ENCODE measurements at places on chromosomes 12 and 14.
A peak's percentile ranks its signal among the peaks of the same experiment; 100 is the strongest.

DNA sequence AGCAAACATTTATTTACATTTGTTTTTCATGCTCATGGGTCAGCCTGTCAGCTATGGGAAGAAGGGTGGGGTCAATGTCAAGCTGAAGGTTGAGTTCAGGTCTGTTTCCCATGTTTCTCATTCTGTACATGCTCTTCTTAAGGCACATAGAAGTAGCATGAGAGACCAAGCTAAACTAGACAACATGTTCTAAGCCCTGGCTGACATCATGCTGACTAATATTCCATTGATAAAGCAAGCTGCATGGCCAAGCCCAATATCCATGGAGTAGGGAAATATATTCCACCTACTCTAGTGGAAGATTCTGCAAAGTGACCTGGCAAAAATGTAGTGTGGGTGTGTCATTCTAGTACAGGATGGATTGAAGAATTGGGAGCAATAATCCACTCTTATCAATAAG, 44.1 kb downstream of the PLXNC1 start:
- no peak for DNase-seq

- DNase-seq, result no peak
These were observed 118.7 kb downstream of the ACSS3 start for GRCh38 chr12:81196595-81196994.

GRCh38 chr14:88245321-88245720, 77.7 kb downstream of the KCNK10 start:
- no peak for DNase-seq

DNA sequence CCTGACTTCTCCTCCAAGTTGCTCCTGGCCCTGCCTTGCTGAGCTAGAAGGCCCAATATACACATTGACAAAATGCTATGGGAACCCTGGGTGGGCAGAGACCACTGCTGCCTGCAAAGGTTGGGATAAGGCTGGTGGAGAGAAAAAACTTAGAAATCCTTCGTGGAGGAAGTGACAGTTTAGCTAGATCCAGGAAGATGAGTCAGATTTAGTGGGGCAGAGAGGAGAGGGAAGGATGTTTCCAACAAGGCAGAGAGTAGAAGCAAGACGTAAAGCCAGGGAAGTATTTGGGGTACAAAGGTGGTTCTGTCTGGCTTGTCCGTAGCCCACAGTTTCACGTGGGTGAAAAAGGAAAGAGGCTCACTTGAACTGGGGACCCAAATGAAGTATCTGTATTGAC, 69.0 kb upstream of the CLMN start:
- DNase-seq, result no peak

DNA sequence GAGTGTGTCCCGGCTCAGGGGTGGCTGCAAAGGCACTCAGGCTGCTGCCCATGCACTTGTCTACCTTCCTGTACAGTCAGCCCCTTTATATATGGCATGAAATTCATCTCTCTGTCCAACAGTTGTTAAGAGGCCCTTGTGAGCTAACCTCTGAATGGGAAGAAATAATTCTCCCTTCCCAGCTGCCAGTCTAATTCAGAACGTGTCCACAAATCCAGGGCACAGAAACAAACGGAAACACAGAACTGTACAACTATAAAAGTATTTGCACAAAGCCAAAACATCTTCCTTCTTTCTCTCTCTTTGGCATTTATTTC, 849 bp downstream of the KRT5 start:
- no peak for DNase-seq

- peak; percentile 51 for DNase-seq
These were observed 9.8 kb upstream of the CLECL1 start for GRCh38 chr12:9742661-9743060.

DNA sequence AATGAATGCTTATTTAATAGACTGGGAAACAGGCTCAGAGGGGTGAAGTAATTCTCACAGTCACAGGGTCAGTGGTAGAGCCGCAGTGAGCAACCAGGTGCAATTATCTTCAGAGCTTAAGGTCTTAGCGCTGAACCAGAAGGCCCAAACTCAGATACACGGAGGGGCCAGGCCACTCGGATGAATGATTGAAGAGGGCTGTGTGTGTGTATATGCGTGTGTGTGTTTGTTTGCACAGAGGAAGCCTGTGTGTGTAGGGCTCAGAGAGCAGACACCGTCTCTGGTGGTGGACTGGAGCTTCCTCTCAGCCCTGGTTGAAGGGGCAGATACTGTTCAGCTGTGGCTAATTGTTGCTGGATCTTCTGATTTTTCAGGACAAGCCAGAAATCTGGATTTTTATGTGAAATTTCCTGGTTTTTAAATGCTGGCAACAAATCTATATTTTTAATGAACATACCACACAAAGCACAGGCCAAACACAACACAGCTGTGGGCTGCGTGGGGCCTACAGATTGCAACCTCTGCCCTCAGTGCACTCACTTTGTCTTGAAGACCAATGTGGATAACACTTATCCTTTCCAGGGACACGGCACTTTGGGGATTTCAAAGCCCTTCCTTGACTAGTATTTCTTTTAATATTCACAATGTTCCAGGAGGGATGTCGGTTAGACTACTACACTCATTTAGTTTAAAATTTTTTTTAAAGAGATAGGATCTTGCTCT, 94.5 kb upstream of the NRXN3 start:
- DNase-seq, result no peak

GRCh38 chr12:81500788-81501187, 258.4 kb downstream of the PPFIA2 start:
- DNase-seq, result no peak

GRCh38 chr12:92561543-92561899, 141.3 kb upstream of the PLEKHG7 start:
- no peak for DNase-seq

GRCh38 chr12:89390802-89391673, 38.7 kb upstream of the DUSP6 start:
- DNase-seq, result no peak

GRCh38 chr14:55609681-55610080, 29.7 kb downstream of the KTN1 start:
- no peak for DNase-seq

DNA sequence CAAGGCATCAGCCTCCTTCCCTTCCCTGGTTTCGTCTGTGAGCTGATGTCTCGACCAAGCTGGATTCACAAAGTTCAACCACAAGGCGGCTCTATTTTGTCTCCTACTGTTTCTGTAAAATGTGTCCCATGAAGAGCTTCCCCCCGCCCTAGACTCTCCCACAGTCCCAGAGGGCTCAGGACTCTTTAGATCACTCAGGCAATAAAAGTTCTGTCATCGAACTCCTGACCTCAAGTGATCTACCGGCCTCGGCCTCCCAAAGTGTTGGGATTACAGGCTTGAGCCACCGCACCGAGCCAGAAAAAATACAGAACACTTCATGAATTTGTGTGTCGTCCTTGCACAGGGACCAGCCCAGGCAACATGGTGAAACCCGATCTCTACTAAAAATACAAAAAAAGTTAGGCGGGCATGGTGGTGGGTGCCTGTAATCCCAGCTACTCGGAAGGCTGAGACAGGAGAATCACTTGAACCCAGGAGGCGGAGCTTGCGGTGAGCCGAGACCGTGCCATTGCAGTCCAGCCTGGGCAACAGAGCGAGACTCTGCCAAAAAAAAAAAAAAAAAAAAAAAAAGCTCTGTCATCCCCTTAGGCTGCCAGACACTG, 149.4 kb downstream of the BCL11B start:
- DNase-seq, result no peak

GRCh38 chr14:72706485-72706884, 187.4 kb downstream of the DPF3 start:
- no peak for DNase-seq

- DNase-seq, result no peak
These were observed at the start of gene BDKRB1 for GRCh38 chr14:96255501-96256366. Gene BDKRB1, plus strand, starts transcription at chr14:96256210. Its CDS starts 7,473 bp downstream, at chr14:96263683.

DNA sequence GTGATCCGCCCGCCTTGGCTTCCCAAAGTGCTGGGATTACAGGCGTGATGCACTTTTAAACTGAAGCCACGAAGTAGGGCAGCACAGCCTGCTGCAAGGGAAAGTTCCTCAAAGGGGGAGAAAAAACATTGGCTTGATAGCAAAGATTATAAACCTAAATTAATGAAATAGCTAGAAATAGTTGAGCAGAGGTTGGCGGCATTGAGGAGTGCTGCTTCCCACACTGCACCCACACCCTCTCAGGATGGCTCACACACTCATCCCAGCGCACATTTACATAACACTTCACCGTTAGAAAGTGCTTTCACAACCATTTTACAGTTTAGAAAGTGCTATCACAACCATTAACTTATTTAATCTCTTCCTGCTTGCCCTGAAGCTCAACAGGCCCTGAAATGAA, 44.4 kb upstream of the TCL1A start:
- DNase-seq, result no peak

GRCh38 chr12:75765170-75766059, 254.0 kb upstream of the KRR1 start:
- no peak for DNase-seq

DNA sequence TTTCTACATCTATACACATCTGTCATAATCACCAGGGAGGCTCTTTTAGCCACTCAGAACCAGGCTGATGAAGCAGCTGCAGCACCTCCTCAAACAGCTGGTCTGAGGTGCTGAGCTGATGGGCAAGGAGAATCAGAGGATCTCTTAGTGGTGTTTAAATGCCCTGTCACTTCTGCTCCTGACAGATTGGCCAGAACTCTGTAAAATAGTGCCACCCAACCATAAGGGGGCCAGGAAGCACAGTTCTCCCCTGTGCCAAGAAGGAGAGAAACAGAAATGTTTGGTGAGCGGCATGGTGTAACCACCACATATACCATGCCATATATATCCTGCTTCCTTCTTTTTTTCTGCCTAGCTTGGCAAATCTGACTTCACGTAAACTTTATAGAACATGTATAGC, 12.8 kb downstream of the SOCS2 start:
- DNase-seq, result no peak

DNA sequence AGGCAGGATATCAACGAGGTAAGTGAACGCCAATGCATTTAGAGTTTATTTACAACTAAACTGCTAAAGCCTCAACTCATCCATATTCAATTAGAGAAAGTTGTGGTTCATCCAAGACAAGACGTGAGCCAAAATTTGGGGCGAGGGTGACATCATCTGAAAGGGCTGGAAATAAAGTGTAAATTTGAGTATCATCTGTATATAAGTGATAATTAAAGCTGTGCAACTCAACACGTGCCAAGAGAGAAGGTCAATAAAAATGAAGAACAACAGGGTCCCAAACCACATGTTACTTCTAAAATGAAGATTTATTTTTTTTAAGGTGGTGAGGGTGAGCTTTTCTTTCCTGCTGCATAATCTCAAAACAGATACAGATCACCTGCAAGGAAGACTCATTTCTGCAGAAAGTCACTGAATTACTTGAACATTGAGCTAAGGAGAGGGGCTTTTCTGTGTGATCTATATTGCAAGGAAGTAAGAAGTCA, 203.6 kb downstream of the EFCAB11 start:
- DNase-seq, result no peak

- DNase-seq, result no peak
These were observed 15.8 kb downstream of the CYP46A1 start for GRCh38 chr14:99699861-99700260.

DNA sequence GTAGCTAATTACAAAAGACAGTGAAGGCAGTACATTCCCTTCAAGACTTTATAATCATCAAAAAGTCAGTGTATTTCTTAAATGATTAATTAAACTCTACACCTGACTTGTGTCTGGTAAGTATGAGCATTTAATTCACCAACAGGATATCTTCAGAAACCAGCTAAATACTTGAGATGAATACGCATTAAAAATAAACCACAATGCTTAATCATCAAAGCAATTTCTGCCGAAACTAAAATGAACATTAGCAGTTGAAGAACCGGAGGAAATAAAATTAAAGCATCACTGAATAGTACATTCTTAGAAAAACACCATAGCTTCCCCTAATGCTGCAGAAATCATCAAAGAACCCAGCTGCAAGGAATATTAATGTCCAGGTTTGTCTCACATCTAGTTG, 32.7 kb downstream of the SLC25A21 start:
- no peak for DNase-seq

GRCh38 chr12:109764123-109764522, 50.5 kb downstream of the FAM222A start:
- DNase-seq, result no peak

GRCh38 chr14:24843494-24843893, 206.5 kb downstream of the STXBP6 start:
- DNase-seq, result no peak

- DNase-seq, result no peak
These were observed 13.9 kb upstream of the DNAH10 start for GRCh38 chr12:123748161-123748560.

GRCh38 chr12:60279221-60279620, 683.4 kb downstream of the SLC16A7 start:
- DNase-seq, result no peak

- peak; percentile 88 for DNase-seq
These were observed 4.9 kb downstream of the ZNF385A start for GRCh38 chr12:54379398-54380201.

GRCh38 chr12:84696281-84696680, 216.3 kb downstream of the SLC6A15 start:
- no peak for DNase-seq

- no peak for DNase-seq
These were observed 52.2 kb upstream of the DIO3 start for GRCh38 chr14:101508948-101509729.

- DNase-seq, result no peak
These were observed 8.6 kb downstream of the TC2N start for GRCh38 chr14:91858536-91859275.

GRCh38 chr12:2687726-2688125, 107.0 kb upstream of the FKBP4 start:
- no peak for DNase-seq

DNA sequence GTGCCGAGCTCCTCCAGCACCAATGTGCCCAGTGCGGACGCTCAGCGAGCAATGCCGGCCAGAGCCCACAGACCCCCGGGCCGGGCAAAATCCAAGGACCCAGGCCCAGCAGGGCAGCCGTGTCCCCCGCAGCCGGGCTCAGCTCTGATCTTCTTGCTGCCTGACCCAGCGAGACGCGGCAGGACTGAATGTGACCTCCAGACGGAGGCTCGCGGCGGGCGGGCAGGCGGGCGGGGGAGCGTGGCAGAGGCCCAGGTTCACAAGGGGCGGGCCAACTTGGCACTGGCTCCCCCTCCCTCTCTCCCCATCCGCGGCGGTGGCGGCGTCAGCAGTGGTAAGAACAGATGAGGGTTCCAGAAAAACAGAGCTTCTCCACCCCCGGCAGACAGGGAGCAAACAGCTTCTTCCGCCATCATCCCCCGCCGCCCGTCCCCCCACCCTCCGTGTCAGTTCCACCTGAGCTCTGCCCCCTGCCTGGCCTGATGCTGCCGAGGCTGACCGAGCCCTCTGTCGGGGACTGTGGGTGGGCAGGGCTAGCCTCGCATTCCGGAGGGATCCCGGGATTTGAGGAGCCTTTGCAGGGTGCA, 94.3 kb downstream of the RFLNA start:
- DNase-seq, result peak; percentile 67

DNA sequence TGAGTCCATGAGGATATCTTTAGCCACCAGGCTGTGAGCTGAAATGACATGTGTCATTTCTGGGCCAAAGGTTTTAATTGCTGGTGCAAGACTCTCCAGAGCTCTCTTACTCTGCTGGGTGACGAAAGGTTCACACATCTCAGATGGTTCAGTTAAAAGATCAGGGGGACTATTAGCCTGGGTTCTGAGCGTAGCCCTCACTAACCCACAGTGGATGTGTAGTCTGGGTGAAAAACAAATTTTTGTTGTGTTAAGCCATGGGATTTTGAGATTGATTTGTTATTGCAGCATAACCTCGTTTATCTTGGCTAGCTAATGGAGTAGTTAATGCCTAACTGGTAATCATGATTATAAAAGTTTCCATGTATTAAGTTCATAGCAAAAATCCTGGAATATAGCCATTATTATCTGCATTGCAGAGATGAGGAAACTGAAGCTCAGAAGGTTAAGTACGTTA, 251.5 kb downstream of the RMST start:
- no peak for DNase-seq

Data from activated gamma-delta T cell treated with Interleukin-2 at 50 U/mL for 16 hours (primary cell).